NCI-H1436 treated with DMSO at 0.1 percent for 48 hours (cell line): ENCODE measurements at places on chromosomes 4 and X.
A peak's percentile ranks its signal among the peaks of the same experiment; 100 is the strongest.

DNA sequence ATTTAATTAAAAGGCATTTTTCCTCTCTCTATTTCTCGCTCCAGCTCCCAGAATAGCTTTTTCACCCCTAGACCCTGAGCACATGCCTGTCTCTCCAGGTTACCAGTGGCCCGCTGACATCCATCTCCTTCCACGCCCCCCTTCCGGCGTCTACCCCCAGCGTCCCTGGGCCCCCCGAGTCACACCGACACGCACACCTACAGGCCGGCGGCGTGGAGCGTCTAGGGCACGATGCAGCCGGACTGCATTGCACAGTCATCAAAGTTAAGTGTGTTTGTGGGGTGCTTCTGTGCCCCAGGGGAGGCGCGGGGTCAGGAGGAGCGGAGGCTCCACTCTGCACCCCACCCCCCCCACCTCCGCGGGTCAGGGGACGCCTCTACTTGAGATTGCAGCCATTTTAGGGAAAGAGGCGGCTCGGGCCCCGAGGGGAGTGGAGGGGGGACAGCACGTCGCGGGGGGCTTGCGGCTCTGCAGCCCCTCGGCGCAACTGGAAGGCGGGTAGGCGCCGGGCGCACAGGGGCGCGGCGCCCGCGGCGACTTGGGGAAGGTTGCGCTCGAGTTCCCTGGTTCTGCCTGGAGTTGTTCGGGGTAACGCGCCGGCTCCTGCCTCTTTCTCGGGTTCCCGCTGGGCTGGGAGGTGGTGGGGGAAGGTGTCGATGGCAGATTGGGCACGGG lies 112.7 kb downstream of the DHX15 start:
- DNase-seq, result no peak

GRCh38 chrX:25191403-25191802 lies 175.6 kb upstream of the ARX start:
- DNase-seq, result no peak

DNA sequence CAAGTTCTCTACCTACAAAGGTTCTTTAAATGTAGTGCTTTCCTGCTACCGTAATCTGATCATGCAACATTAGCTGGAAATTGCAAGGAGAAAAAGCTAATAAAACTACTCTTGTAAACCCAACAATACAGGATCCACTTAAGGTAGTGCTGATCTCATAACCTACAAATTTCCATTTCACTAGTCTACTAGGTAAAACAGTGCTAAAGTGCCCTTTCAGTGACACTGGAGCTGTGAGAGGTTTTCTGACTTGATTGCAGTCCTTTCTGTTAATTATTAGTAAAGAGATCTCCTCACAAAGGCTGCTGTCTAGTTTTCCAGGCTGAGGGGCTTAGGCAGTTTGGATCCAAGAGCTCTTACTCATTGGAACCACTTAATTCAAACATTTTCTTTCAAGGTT lies 1118.7 kb downstream of the SH3BGRL start:
- no peak for DNase-seq

GRCh38 chr4:112633477-112634235 lies 3.1 kb downstream of the ZGRF1 start:
- DNase-seq, result no peak

DNA sequence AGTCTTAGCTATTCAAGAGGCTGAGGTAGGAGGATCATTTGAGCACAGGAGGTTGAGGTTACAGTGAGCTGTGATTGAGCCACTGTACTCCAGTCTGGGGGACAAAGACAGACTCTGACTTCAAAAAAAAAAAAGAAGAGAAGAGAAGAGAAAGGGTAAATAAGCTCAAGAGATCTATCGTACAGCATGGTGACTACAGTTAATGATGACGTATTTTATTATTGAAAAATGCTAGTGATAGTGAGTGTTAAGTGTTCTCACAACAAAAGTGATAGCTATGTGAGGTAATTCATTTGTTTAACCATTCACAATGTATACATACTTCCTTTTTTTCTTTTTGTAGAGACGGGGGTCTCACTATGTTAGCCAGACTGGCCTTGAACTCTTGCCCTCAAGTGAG lies 121.5 kb upstream of the RPL34 start:
- no peak for DNase-seq

DNA sequence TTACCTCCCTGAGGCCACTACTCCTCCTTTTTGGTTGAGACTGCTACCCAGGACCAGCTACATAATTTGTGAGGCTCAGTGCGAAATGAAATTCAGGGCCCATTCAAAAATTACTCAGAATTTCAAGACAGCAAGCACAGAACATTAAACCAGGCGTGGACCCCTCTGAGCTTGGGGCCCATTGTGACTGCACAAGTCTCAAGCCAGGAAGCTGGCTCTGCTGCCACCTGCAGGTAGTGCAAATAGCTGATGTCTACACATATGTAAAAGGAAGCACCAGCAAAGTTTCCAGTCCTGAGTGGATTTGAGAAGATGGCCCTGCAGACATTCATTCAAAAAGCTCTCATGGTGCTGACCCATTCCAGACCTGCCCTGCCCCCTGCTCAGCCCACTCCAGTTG lies 213.4 kb upstream of the LNX1 start:
- no peak for DNase-seq

- no peak for DNase-seq
Observed at GRCh38 chr4:70734168-70734954, 12.6 kb downstream of the RUFY3 start.

DNA sequence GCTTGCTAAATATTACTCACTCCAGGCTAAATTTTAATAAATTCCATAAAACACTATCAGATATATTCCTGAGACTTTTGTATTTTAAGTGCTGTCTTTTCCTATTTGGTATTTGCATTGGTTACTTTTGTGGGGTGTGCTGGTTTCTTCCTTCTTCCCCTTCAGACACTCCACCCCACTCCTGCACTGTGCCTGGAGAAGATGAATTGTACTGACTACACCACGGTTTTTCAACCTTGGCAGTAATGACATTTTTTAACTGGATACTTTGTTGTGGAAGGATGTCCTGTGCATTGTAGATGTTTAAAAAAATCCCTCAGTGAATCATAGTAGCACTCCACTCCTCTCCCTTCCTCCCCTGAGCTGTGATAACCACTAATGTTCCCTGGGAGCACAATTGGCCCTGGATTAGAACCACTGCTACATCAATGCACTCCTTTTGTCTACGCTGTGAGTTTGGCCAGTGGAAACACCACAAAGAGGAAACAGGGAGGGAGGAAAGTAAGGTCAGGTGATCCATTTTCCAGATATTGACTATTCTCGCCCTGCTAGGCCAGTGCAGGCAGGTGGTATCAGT lies 36.3 kb downstream of the SNCA start:
- DNase-seq, result no peak

GRCh38 chrX:71131510-71131909 lies 13.1 kb downstream of the MED12 start:
- DNase-seq, result no peak

GRCh38 chr4:139083607-139083955 lies 68.0 kb downstream of the NOCT start:
- peak; percentile 7 for DNase-seq

- no peak for DNase-seq
Observed at GRCh38 chr4:113869743-113870375, 108.3 kb upstream of the CAMK2D start.

DNA sequence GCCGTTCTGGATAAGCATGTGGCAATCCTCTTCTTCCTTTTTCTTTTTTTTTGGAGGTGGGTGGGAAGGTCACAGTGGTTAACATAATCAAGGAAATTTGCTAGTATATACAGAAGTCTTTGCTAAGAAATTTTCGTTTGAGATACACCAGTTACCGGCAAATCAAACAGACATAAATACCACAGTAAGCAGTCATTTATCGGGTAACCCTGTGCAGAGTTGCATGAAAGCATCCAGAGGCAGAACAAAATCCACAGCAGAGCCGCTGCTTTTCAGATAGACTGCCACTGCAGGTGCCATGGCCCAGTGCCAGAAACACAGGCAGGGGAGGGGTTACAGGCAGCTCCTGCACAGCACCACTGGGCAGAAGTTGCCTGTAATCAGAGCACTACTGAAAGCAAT lies 179.1 kb upstream of the MAB21L2 start:
- DNase-seq, result peak; percentile 35

- DNase-seq, result peak; percentile 1
Observed at GRCh38 chr4:74793757-74794381, 454 bp downstream of the BTC start.

GRCh38 chr4:113447769-113448168 lies 313.8 kb downstream of the CAMK2D start:
- no peak for DNase-seq

GRCh38 chr4:148171596-148171995 lies 270.6 kb downstream of the NR3C2 start:
- no peak for DNase-seq

DNA sequence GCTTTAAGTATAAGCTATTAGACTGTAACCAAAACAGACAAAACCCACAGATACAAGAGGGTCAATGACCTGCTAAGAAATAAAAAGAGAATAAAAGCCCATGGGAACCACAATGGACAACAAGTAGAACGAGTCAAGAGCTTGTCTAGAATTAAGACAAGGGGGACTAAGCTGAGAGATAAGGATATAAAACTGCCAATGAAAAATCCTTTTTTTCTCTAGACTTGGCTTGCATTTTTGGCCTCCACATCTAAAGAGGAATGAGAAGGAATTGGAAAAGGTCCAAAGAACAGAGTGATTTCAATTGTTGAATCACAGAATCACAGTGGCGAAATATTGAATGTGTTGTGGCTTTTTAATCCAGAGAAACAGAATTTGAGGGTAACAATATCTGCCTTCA lies 135.7 kb downstream of the QDPR start:
- DNase-seq, result no peak

DNA sequence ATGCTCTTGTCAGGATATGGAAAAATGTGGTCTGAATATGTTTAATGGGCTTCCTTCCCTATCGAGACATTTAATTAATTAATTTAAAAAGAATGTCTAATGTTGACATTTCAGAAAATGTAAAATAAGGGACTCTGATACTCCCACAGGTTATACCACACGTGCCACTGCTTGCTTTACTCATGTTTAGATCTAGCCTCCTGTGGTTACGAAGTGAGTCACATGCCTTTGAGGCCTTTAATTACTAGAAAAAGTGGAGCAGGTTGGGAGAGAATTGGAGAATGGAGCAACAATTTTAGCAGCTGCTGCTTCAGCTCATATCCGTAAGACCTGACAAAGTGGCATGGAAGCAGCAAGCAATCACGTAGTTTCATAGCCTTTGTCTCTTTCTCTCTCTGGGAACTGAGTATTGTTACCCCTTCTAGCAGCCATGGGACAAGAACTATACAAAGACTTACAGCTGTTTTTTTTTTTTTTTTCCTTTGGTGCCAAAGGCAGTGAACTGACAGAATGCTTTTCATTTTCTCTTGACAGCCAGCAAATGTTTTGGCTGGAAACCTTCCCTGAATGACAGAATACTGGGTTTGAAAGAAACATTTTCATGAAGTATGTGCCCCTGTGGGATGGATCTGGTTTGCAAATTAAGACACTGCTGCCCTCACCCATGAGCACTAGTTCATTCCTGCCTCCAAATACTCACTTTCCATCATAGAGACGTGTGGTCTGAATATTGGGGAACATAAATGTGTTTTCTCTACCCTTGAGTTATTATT lies 355.1 kb upstream of the PABPC5 start:
- DNase-seq, result no peak

DNA sequence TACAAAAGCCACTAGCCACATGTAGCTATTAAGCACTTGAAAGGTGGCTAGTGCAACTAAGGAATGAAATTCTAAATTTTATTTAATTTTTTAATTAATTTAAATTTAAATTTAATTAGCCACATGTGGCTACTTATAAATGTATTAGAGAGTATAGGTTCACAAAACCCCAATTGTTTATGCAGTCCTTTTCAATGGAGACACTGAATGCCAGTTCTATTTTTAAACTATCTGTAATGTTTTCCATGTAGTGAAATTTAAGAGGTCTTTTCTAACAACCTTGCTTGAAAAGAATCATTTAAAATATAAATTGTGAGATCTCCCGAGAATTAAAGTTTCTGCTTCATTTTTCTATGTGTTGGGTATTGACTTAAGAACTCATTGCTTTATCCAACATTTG lies 153.0 kb downstream of the REELD1 start:
- DNase-seq, result no peak

GRCh38 chr4:7206911-7207567 lies 14.7 kb downstream of the SORCS2 start:
- DNase-seq, result no peak

DNA sequence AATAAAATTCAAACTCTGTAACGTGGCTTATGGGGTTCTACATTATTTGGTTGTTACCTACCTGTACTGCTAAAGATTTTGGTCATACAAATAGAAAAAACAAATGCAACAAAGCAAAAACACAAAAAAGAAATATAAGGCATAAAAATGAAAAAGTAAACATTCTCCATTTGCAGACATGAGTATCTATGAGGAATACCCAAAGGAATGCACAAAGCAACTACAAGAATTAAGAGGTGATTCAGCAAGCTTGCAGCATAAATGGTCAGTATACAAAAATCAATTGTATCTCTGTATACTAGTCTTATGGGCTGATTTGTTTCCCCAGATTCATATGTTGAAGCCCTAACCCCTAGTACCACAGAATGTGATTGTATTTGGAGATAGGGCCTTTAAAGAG lies 3.6 kb upstream of the PDE5A start:
- DNase-seq, result no peak

DNA sequence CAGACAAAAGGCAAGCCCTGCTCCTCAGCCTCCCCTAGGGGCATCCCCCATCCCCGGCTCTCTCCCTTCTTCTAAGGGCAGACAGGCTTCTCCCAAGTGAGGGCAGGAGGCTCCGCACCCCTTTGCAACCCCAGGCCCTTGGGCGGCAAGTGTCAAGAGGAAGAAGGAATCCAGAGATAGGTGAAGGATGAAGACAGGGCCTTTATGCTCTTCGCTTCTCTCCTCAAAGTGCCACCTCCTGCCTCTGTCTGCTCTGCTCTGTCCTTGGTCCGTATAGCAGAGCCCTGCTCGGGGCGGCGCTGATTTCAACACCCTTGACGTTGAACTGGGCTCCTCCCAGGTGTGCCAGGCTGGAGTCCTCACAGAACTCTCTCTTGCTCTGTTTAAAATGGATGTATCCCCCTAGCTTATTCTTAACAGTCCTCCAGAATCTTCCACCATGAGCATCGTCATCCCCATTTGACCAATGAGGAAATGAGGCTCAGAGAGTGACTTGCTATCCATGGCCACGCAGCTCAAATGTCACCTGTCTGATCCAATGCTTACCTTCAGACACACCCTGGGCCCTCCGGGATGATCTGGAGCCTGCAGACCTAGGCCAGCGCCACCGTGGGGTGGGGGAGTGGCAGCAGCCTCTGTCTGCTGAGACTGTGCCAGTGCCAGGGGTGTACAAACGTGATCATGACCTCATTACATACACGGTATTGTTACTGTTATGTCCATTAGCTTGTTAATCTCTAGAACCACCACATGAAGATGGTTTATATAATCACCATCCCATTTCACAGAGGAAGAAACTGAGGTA lies 99.8 kb downstream of the PHKA2 start:
- no peak for DNase-seq

GRCh38 chrX:87517571-87518141 lies at the start of gene KLHL4:
TSS of gene KLHL4 (plus strand) at chrX:87517802. CDS start at chrX:87517894, 92 bp downstream.
- DNase-seq, result no peak

- no peak for DNase-seq
Observed at GRCh38 chrX:40279762-40280161, 182.0 kb upstream of the BCOR start.

- DNase-seq, result no peak
Observed at GRCh38 chrX:14022019-14022418, 7.7 kb downstream of the GEMIN8 start.
